Vagina (tissue), 2 donors: ENCODE measurements at places on chromosomes 5 and 9. TPM values are rescaled to one million over a fixed set of nuclear protein-coding genes. Genes with fewer than 3 reads are reported as not detected.

The ZNF622 gene
- total RNA-seq, result 19.4 TPM

The TMEM252 gene
- total RNA-seq, result not detected

The FAM81B gene
- total RNA-seq, result not detected

The CYLC2 gene
- total RNA-seq, result not detected

The NTRK2 gene
- 16.0 TPM for total RNA-seq

The BSPRY gene
- total RNA-seq, result 3.9 TPM

The SPARC gene
- 273 TPM for total RNA-seq

The SLC45A2 gene
- total RNA-seq, result not detected

DNA sequence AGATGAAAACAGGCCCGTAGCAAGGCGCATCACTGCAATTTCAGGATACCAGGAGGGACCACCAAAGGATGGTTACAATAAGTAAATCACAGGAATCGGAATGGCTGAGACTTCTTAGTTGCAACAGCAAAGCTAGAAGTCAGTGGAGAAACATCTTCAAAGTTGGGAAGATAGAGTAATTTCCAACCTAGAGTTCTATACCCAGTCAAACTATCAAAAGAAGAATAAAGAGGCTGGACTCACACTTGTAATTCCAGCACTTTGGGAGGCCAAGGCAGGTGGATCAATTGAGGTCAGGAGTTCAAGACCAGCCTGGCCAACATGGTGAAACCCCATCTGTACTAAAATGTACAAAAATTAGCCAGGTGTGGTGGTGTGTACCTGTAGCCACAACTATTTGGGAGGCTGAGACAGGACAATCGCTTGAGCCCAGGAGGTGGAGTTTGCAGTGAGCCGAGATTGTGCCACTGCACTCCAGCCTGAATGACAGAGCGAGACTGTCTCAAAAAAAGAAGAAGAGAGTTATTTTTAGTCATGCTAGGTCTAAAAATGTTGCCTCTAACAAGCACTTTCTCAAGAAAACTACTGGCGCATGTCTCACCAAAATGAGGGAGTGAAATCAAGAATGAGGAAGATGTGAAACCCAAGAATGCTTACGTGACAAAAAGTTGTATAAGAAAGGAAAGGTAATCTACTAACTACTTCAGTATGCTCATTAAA is 267.7 kb downstream of the DENND1A start:
- no peaks in the 10 kb centered on the region for H3K4me1 ChIP-seq
- no peak for DNase-seq
- H3K36me3 ChIP-seq, result peaks cover 11% of the 10 kb centered on the region
- H3K27ac ChIP-seq, result no peak overlapping the region
- H3K4me3 ChIP-seq, result no peak overlapping the region

DNA sequence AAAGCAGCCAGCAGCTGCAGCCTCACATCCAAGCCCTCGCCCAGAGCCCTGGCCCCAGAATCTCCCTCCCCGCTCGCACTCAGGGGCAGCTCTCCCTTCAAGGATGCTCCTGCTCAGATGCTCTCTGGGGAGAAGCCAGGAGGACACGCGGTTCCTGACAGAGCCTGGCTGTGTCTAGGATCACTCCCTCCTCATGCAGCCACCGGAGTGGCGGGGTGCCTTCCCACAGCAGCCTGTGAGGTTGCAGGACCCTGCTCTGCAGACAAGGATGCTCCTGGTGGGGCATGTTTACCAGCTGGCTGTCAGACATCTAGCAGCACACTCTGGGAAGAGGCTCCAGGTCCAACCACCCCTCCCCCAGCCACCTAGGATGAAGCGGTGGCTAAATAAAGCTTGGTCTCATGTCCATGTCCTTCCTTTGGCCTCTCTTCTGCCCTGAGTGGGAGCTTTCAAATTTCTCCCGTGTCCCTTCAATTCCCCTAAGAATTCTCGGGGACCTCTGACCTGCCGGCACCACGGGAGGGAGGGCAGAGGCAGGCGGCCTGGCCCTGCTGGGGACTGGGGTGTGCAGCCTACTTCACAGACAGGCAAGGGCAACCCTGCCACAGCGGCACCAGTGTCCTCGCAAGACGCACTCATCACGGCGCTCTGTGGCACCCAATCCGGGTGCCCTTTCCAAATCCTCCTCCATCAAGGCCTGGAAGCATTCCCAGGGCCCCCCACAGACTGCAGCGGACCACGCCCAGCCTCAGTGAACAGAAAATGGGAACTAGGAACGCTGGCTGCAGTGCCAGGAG is 88.3 kb upstream of the SARDH start:
- no peak for DNase-seq
- H3K36me3 ChIP-seq, result no peaks in the 10 kb centered on the region
- no peak overlapping the region for H3K4me3 ChIP-seq

- H3K4me3 ChIP-seq, result no peak overlapping the region
- DNase-seq, result no peak
- peaks cover 44% of the 10 kb centered on the region for H3K4me1 ChIP-seq
- peak overlapping the region; percentile 88 for H3K27ac ChIP-seq
Measured at GRCh38 chr9:97567182-97567893, 65.8 kb downstream of the TSTD2 start.

DNA sequence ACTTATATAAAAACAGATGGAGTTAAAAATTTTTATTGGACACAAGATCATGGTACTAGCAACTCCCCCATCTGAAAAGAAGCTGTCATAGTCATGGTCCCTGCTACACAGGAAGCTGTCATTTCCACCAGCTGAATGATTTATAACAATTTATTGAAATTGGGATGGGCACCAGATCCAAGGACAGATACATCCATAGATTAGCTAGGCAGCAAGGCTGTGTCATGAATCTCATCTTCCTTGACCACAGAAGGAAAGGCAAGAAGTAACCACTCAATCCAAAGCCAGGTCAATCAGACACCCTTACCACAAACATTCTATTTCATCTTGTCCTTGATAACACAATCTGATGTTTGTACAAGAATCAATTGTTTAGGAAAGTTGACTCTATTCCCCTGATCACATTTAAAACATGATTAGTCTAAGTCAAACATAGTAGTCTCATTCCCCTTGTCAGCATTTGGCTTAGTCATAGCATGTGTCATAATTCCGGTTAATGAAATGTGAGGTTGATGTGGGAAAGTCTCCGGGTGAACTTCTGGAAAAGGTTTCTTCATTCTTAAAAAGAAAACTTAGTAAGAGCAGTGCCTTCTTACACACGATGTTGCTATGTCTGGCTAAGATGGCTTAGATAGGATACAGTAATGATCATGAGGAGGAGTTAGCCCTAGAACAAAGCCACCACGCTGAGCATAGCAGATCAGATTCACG is 462.6 kb upstream of the PAPPA start:
- DNase-seq, result no peak
- H3K36me3 ChIP-seq, result no peaks in the 10 kb centered on the region
- no peaks in the 10 kb centered on the region for H3K4me1 ChIP-seq
- no peaks in the 10 kb centered on the region for H3K27me3 ChIP-seq
- no peak overlapping the region for H3K27ac ChIP-seq

GRCh38 chr9:35116539-35116897 is 856 bp upstream of the ATOSB start:
- H3K36me3 ChIP-seq, result no peaks in the 10 kb centered on the region
- peak overlapping the region; percentile 51 for H3K4me3 ChIP-seq

- H3K27ac ChIP-seq, result no peak overlapping the region
- no peaks in the 10 kb centered on the region for H3K36me3 ChIP-seq
- no peaks in the 10 kb centered on the region for H3K4me1 ChIP-seq
- no peak overlapping the region for H3K4me3 ChIP-seq
- H3K27me3 ChIP-seq, result no peaks in the 10 kb centered on the region
Measured at GRCh38 chr5:133618141-133618540, 5.8 kb upstream of the FSTL4 start.

GRCh38 chr5:167720259-167720658 is 571.2 kb upstream of the WWC1 start:
- no peak for DNase-seq
- no peaks in the 10 kb centered on the region for H3K36me3 ChIP-seq
- no peak overlapping the region for H3K27ac ChIP-seq
- no peaks in the 10 kb centered on the region for H3K27me3 ChIP-seq
- H3K4me3 ChIP-seq, result no peak overlapping the region
- peaks cover 6% of the 10 kb centered on the region for H3K4me1 ChIP-seq

DNA sequence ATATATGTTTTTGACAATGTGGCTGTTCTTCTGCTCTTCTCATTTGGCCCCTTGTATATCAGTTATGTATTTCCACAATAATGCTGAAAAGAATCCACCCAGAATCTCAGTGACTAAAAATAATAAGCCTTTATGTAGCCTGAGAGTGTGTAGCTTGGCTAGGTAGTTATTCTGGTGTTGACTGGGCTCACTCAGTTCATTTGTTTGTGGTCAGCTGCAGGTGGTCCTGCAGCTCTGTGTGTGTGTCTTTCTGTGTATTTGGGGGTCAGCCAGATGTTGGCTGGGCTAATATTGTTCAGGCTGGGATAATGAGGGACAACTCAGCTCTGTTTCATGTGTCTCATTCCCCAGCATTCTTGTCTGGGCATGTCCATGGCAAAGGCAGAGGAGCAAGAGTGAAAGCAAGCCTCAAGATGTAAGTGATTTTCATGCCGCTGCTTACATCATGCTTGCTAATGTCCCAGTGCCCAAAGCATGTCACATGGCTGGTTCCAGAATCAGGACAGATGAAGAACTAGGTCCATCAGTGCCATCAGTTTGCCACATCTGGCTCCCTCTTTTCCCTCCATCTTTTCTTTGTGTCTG is 162.8 kb downstream of the KCTD16 start:
- no peak overlapping the region for H3K4me3 ChIP-seq
- H3K27ac ChIP-seq, result no peak overlapping the region
- no peaks in the 10 kb centered on the region for H3K36me3 ChIP-seq
- DNase-seq, result no peak
- H3K4me1 ChIP-seq, result no peaks in the 10 kb centered on the region

GRCh38 chr5:1129711-1130055 is 17.8 kb upstream of the SLC12A7 start:
- H3K4me1 ChIP-seq, result peaks cover 6% of the 10 kb centered on the region
- no peak for DNase-seq
- no peaks in the 10 kb centered on the region for H3K27me3 ChIP-seq

- no peak for DNase-seq
- no peaks in the 10 kb centered on the region for H3K36me3 ChIP-seq
- H3K27ac ChIP-seq, result no peak overlapping the region
Measured at GRCh38 chr5:119382169-119382568, 26.4 kb downstream of the TNFAIP8 start.

DNA sequence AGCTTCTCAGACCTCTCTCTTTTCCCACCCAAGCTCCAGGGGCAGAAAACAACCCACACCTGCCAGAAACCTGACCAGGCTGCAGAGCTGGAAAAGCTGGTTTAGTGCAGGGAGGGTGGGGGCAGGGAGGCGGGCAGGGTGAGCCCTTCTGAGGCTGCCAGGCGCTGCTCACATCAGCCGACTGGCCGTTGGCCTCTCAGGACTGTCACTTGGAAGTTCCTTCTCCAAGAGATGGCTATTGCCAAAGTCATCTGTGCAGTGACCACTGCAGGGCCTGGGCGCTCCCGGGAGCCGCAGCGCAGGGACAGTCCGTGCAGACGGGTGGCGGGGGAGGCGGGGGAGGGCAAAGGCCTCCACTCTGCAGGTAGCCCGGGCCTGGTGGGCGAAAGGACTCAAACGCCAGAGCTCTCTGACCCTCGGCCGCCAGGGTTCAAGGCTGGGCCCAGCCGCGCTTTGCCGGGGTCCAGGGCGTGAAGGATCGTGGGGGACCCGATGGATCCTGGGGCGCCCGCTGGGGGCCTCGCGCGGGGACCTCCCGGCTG is 205.0 kb upstream of the IER5L start:
- H3K27me3 ChIP-seq, result no peaks in the 10 kb centered on the region
- H3K4me3 ChIP-seq, result peak overlapping the region; percentile 56
- no peaks in the 10 kb centered on the region for H3K36me3 ChIP-seq
- H3K4me1 ChIP-seq, result peaks cover 24% of the 10 kb centered on the region
- H3K27ac ChIP-seq, result peak overlapping the region; percentile 96

DNA sequence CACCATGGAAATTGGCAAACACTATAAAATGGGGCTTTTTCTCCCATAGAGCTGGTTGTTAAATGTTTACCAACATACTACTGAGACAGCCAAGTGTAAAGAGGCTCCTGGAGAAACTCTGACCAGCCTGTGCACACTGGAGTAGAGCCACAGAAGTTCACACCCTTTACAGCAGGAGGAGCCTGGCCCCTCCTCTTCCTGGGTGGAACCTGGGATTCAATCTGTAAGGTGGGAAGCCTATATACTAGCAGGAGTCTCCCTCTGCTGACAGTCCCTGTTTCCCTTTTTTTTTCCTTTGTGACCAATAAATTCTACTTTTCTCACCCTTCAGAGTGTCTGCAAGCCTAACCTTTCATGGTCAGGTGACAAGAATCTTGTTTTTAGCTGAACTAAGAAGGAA is 10.4 kb upstream of the SLC30A5 start:
- H3K4me3 ChIP-seq, result no peak overlapping the region
- no peaks in the 10 kb centered on the region for H3K27me3 ChIP-seq
- H3K36me3 ChIP-seq, result no peaks in the 10 kb centered on the region

DNA sequence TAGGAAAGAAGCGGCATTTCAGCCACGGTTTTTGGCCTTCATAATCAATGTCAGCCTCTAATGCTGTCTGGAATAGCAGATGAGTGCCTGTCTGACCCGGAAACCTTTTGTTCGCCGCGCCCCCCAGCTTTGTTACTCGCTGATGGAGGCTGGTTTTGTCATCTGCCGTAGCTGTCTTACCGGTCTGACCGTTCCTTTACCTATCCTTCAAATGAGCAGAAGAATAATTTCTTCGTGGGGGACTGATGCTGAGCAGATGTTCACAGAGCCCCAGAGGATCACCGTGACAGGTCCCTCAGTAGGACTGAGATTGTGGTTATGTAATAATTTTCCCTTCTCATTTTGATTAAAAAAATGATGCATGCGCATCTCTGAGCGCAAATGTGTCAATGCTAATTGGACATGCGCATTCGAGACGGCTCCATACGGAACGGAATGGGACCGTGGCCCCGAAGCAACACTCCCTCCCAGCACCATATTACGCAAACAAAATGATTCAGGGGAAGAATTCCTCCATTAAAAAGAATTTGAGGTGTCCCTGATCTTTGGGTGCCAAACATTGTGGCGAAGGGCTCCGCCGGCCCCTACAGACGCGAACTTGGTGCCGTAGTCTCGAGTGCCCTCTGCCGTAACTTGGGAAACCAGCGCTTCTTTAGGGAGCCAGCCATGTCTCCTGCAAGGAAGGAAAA is 27.6 kb downstream of the TLX3 start:
- peak overlapping the region; percentile 1 for H3K4me3 ChIP-seq
- no peaks in the 10 kb centered on the region for H3K27me3 ChIP-seq
- no peak overlapping the region for H3K27ac ChIP-seq

DNA sequence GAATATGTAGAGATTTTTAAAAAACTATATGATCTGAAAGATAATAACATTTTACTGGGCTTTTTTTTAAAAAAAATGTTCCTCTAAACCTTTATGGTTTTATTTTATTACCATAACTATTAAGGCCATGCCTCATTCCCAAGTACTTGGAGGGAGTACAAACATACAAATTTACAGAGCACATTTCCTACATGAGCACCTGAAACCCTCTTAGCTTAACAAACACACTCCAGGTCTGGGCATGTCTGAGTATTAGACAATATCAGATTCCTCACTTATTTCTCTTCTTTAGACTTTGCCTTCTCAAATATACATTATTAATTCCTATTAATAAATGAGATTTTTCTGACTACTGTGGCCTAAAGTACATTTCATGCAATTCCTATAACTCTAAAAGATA is 319.2 kb downstream of the SLCO4C1 start:
- H3K27ac ChIP-seq, result no peak overlapping the region
- no peaks in the 10 kb centered on the region for H3K4me1 ChIP-seq
- H3K4me3 ChIP-seq, result no peak overlapping the region

GRCh38 chr5:13477118-13477737 is 467.3 kb downstream of the DNAH5 start:
- no peaks in the 10 kb centered on the region for H3K4me1 ChIP-seq
- no peak for DNase-seq
- no peak overlapping the region for H3K4me3 ChIP-seq
- H3K27me3 ChIP-seq, result no peaks in the 10 kb centered on the region
- H3K27ac ChIP-seq, result no peak overlapping the region

GRCh38 chr5:116504593-116505166 is 69.9 kb downstream of the SEMA6A start:
- no peaks in the 10 kb centered on the region for H3K27me3 ChIP-seq
- peaks cover 25% of the 10 kb centered on the region for H3K4me1 ChIP-seq
- H3K4me3 ChIP-seq, result no peak overlapping the region
- DNase-seq, result no peak
- no peak overlapping the region for H3K27ac ChIP-seq
